ENCODE measurements at places on chromosomes 4 and X. TPM values are rescaled to one million over a fixed set of nuclear protein-coding genes. Genes with fewer than 3 reads are reported as not detected.

Gene NHSL2
- total RNA-seq: 6.0 TPM

DNA sequence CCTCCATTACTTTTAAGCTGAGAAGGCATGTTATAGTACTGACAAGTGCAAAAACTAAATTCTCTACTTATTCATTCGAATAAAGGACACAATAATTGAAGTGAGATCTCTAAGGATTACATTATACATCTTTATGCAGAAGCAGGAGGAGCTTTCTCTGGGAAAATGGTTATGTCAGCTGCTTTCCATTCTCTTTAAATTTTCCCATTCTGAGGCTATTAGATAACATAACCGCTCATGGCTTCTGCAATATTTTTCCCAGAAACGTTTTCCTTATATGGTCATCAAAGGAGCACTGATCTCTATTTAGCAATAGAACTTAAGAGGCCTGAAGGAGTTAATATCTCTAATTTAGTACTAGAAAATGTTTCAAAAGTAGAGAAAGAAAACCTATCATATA lies 221.6 kb downstream of the NSUN7 start:
- H3K4me3 ChIP-seq: no peak overlapping the region
- no peaks in the 10 kb centered on the region for H3K27me3 ChIP-seq

Gene ANKRD37
- 2.0 TPM for total RNA-seq

Gene ZDHHC15
- total RNA-seq: 0.48 TPM

DNA sequence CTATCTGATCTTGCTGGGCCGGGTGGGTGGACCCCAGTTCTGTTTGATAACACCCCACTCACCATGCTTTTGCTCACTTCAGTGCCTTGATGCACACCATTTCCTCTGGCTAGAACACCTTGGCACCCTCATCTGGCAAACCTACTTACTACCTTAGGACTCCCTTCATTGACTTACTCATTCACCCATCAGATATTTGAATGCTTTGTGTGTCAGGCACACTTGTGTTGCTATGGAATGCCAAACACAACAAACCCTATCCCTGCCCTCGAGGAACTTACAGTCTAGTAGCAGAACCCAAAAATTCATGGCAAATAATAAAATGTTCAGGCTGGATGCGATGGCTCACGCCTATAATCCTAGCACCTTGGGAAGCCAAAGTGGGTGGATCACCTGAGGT lies 13.9 kb downstream of the CCNG2 start:
- no peaks in the 10 kb centered on the region for H3K4me1 ChIP-seq
- DNase-seq: no peak

GRCh38 chr4:142815834-142816233 lies 30.3 kb downstream of the INPP4B start:
- DNase-seq: no peak
- no peak overlapping the region for H3K4me3 ChIP-seq
- H3K4me1 ChIP-seq: peaks cover 11% of the 10 kb centered on the region
- no peak overlapping the region for H3K27ac ChIP-seq
- H3K27me3 ChIP-seq: no peaks in the 10 kb centered on the region

- H3K36me3 ChIP-seq: no peaks in the 10 kb centered on the region
- no peak overlapping the region for H3K27ac ChIP-seq
- H3K4me1 ChIP-seq: no peaks in the 10 kb centered on the region
- H3K27me3 ChIP-seq: no peaks in the 10 kb centered on the region
These were observed 92.7 kb downstream of the STK32B start for GRCh38 chr4:5143940-5144339.

GRCh38 chr4:70908993-70909556 lies 6.9 kb downstream of the MOB1B start:
- H3K27me3 ChIP-seq: no peaks in the 10 kb centered on the region
- DNase-seq: no peak
- H3K27ac ChIP-seq: no peak overlapping the region
- no peak overlapping the region for H3K4me3 ChIP-seq

GRCh38 chr4:16893141-16893651 lies 5.2 kb downstream of the LDB2 start:
- H3K27me3 ChIP-seq: no peaks in the 10 kb centered on the region
- no peak overlapping the region for H3K4me3 ChIP-seq
- H3K27ac ChIP-seq: peak overlapping the region; percentile 6
- no peak for DNase-seq
- no peaks in the 10 kb centered on the region for H3K36me3 ChIP-seq
